ENCODE measurements at places on chromosomes 5 and 9. TPM values are rescaled to one million over a fixed set of nuclear protein-coding genes. Genes with fewer than 3 reads are reported as not detected.
A peak's percentile ranks its signal among the peaks of the same experiment; 100 is the strongest.

Gene PCDHAC1
- total RNA-seq = 6.3 TPM

Gene TRIM41
- 11.9 TPM for total RNA-seq

Gene SGCD
- 8.0 TPM for total RNA-seq

- DNase-seq = no peak
Observed at GRCh38 chr5:360257-361027, 38.9 kb downstream of the AHRR start.

GRCh38 chr5:176995896-176996767 is 10.4 kb downstream of the UIMC1 start:
- DNase-seq = no peak

DNA sequence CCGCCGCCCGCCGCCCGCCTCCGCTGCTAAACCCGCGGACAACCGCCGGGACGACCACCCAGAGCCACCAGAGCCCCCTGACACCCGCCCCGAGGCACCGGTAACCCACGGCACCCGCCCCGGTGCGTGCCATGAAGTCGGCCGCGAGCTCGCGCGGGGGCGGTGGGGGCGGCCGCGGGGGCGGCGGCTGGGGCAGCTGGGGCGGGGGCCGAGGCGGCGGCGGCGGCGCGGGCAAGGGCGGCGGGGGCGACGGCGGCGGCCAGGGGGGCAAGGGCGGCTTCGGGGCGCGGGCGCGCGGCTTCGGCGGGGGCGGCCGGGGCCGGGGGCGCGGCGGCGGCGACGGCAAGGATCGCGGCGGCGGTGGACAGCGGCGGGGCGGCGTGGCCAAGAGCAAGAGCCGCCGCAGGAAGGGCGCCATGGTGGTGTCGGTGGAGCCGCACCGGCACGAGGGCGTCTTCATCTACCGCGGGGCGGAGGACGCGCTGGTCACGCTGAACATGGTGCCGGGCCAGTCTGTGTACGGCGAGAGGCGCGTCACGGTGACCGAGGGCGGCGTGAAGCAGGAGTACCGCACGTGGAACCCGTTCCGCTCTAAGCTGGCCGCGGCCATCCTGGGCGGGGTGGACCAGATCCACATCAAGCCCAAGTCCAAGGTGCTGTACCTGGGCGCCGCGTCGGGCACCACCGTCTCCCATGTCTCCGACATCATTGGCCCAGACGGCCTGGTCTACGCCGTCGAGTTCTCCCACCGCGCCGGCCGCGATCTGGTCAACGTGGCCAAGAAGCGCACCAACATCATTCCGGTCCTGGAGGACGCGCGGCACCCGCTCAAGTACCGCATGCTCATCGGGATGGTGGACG is 499 bp downstream of the FBLL1 start:
- peak; percentile 18 for DNase-seq
